ENCODE measurements at places on chromosomes 4 and X. TPM values are rescaled to one million over a fixed set of nuclear protein-coding genes. Genes with fewer than 3 reads are reported as not detected.

GRCh38 chrX:18422325-18422724 is 3.1 kb upstream of the CDKL5 start:
- no peaks in the 10 kb centered on the region for H3K4me1 ChIP-seq
- no peak overlapping the region for H3K27ac ChIP-seq
- H3K36me3 ChIP-seq = no peaks in the 10 kb centered on the region

GRCh38 chrX:35800474-35800873 is 2.3 kb downstream of the MAGEB16 start:
- no peaks in the 10 kb centered on the region for H3K27me3 ChIP-seq
- H3K4me1 ChIP-seq = no peaks in the 10 kb centered on the region
- H3K36me3 ChIP-seq = no peaks in the 10 kb centered on the region
- H3K27ac ChIP-seq = no peak overlapping the region

AADAT gene
- 5.6 TPM for total RNA-seq

TLR2 gene
- 52.4 TPM for total RNA-seq

DNA sequence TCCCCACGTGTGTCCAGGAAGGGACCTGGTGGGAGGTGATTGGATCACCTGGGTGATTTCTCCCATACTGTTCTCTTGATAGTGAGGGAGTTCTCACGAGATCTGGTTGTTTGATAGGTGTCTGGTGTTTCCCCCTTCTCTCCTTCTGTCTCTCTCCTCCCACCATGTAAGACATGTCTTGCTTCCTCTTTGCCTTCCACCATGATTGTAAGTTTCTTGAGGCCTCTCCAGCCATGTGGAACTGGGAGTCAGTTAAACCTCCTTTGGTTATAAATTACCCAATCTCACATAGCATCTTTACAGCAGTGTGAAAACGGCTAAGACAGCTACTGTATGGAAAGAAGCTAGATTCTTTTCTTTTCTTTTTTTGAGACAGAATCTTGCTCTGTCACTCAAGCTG is 21.6 kb upstream of the FGG start:
- H3K27ac ChIP-seq = no peak overlapping the region
- no peaks in the 10 kb centered on the region for H3K36me3 ChIP-seq
- H3K4me3 ChIP-seq = no peak overlapping the region
- DNase-seq = no peak
- H3K4me1 ChIP-seq = no peaks in the 10 kb centered on the region

SHROOM2 gene
- total RNA-seq = 4.5 TPM

MID1 gene
- total RNA-seq = 10.8 TPM

GRCh38 chr4:110527156-110527555 is 51.2 kb downstream of the ENPEP start:
- H3K4me1 ChIP-seq = no peaks in the 10 kb centered on the region
- DNase-seq = no peak
- no peaks in the 10 kb centered on the region for H3K36me3 ChIP-seq
- H3K4me3 ChIP-seq = no peak overlapping the region
- H3K27me3 ChIP-seq = no peaks in the 10 kb centered on the region

GRCh38 chr4:105417624-105418023 is 56.2 kb downstream of the PPA2 start:
- H3K27ac ChIP-seq = no peak overlapping the region
- H3K36me3 ChIP-seq = no peaks in the 10 kb centered on the region
- H3K4me3 ChIP-seq = no peak overlapping the region
- no peaks in the 10 kb centered on the region for H3K4me1 ChIP-seq

- DNase-seq = no peak
- no peaks in the 10 kb centered on the region for H3K27me3 ChIP-seq
- H3K4me1 ChIP-seq = no peaks in the 10 kb centered on the region
- no peak overlapping the region for H3K27ac ChIP-seq
- H3K36me3 ChIP-seq = no peaks in the 10 kb centered on the region
Measured at GRCh38 chr4:39730072-39730471, 32.1 kb downstream of the UBE2K start.

CLGN gene
- total RNA-seq = 1.6 TPM

GRCh38 chr4:74032064-74032463 is 6.4 kb downstream of the CXCL3 start:
- H3K36me3 ChIP-seq = no peaks in the 10 kb centered on the region
- H3K27me3 ChIP-seq = no peaks in the 10 kb centered on the region
- H3K27ac ChIP-seq = no peak overlapping the region
- H3K4me1 ChIP-seq = no peaks in the 10 kb centered on the region
- DNase-seq = no peak
- no peak overlapping the region for H3K4me3 ChIP-seq

DNA sequence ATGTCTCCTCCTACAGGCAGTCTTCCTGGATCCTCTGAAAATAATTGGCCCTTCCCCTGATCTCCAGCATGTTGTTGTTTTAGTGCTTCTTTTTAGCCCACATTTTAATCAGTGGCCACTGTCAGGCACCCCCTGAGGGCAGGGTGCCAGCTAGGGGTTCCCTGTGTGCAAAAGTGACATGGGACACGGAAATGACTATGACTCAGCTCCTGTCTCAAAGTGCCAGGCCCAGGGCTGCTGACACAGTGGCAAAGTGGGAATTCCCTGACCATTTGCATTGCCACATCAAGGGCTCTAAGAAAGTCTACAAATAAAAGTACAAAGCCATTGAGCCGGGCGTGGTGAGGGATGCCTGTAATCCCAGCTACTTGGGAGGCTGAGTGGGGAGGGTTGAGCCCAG is 24.8 kb downstream of the HMX1 start:
- no peak overlapping the region for H3K4me3 ChIP-seq
- H3K27ac ChIP-seq = no peak overlapping the region
- no peaks in the 10 kb centered on the region for H3K27me3 ChIP-seq

- no peak for DNase-seq
- peaks cover 3% of the 10 kb centered on the region for H3K36me3 ChIP-seq
- no peak overlapping the region for H3K27ac ChIP-seq
Measured at GRCh38 chr4:179855469-179855868, 2387.7 kb upstream of the TENM3 start.

GRCh38 chr4:109046471-109047201 is 255.8 kb downstream of the COL25A1 start:
- H3K27me3 ChIP-seq = no peaks in the 10 kb centered on the region
- peak overlapping the region; percentile 32 for H3K4me3 ChIP-seq
- no peaks in the 10 kb centered on the region for H3K4me1 ChIP-seq
- H3K27ac ChIP-seq = no peak overlapping the region
- DNase-seq = no peak

DNA sequence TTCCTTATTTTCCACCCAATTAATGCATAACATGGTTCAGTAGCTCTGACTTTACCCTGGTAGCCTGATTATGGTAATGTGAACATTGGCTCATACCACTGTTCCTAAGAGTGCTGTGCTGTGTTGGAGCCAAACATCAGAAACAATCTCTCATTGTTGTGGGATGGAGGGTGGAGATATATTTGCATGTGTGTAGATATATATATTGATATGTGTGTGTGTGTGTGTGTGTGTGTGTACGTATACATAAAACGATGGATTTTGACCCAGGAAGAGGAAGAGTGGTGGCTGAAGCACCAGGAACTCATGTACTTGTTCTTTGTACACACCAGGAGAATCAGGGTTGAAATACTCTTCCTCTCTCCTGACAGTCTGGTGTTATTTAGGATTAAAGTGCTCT is 247.7 kb downstream of the IL15 start:
- no peak overlapping the region for H3K27ac ChIP-seq
- H3K4me1 ChIP-seq = no peaks in the 10 kb centered on the region
- no peaks in the 10 kb centered on the region for H3K36me3 ChIP-seq
- no peak for DNase-seq
- no peak overlapping the region for H3K4me3 ChIP-seq

GRCh38 chrX:33923262-33923661 is 208.9 kb downstream of the FAM47A start:
- peak; percentile 60 for DNase-seq
- H3K4me3 ChIP-seq = no peak overlapping the region
- no peak overlapping the region for H3K27ac ChIP-seq

DRP2 gene
- total RNA-seq = under 0.01 TPM

GRCh38 chr4:56654238-56654632 is 26.9 kb downstream of the HOPX start:
- H3K27ac ChIP-seq = no peak overlapping the region
- DNase-seq = no peak
- H3K4me3 ChIP-seq = peak overlapping the region; percentile 72
- H3K36me3 ChIP-seq = no peaks in the 10 kb centered on the region
- no peaks in the 10 kb centered on the region for H3K27me3 ChIP-seq
- H3K4me1 ChIP-seq = peaks cover 5% of the 10 kb centered on the region

- no peaks in the 10 kb centered on the region for H3K4me1 ChIP-seq
- no peak overlapping the region for H3K4me3 ChIP-seq
- DNase-seq = no peak
- no peaks in the 10 kb centered on the region for H3K36me3 ChIP-seq
- H3K27me3 ChIP-seq = peaks cover 41% of the 10 kb centered on the region
Measured at GRCh38 chrX:13495232-13495631, 74.2 kb upstream of the EGFL6 start.

DNA sequence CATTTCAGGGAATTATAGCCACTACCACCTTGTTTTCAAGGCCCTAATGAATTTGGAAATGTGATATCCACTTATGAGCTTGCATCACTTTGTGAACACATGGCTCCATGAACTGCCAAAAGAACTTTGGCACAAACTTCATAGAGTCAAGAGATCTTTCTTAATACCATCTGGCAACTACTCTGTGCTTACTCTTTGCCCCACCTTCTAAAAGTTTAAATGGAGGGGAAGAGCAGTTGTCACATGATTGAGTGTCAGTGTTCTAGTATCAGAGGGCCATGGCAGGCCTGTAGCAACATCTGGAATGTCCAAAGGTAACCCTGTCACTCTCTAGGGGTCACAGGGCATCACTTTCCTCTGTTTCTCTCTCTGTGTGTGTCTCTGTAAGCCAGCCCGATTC is 2.6 kb upstream of the ADH1B start:
- DNase-seq = no peak
- no peaks in the 10 kb centered on the region for H3K36me3 ChIP-seq
- H3K4me3 ChIP-seq = no peak overlapping the region
- H3K27me3 ChIP-seq = no peaks in the 10 kb centered on the region

DNA sequence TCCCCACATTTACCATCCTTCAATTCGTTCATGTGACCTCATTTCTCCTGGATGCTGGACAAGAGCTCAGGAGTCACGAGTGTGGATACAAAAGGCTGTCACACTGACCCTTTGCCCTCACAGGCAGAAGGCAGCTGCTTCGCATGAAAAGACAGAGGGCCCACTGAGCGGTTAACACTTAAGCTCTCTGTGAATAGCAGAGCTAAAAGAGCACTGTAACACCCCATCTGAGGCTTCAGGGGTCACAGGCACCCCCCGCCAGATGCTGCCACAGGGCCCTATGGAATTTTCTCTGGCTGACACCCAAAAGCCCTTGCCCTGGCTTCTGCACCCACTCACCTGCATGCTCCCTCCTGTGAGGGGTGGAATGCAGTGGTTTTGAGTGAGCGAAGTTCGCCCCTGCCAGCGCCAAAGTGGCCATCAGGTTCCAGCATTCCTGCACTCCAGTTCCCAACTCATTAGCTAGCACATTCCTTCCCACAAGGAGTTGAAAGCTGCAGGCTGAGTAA is 360.9 kb downstream of the PPP3CA start:
- no peaks in the 10 kb centered on the region for H3K4me1 ChIP-seq
- no peaks in the 10 kb centered on the region for H3K27me3 ChIP-seq
- no peak for DNase-seq

GRCh38 chr4:150297861-150298474 is 219.7 kb downstream of the DCLK2 start:
- H3K4me1 ChIP-seq = no peaks in the 10 kb centered on the region
- DNase-seq = no peak
- H3K27ac ChIP-seq = no peak overlapping the region
- H3K27me3 ChIP-seq = no peaks in the 10 kb centered on the region
- no peak overlapping the region for H3K4me3 ChIP-seq
- no peaks in the 10 kb centered on the region for H3K36me3 ChIP-seq

DNA sequence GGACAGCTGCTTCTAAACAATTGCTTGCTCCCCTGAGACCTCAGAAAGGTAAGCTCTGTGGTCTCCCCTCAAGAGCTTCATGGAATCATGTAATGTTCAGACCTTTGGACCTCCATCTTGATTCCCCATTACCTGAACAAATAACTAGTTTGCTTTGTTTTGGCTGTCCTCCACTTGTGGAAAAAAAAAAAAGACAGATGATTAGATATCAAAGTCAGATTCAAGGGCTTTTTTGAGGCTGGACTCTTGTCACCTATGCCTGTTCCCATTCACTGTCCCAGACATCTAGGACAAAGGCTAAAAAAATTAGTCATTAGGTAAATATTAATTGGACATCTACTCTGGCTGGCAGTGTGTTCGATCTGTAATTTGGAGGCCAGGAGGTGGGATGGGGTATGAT is 13.3 kb downstream of the TMEM255A start:
- H3K4me3 ChIP-seq = no peak overlapping the region
- no peak overlapping the region for H3K27ac ChIP-seq
- DNase-seq = no peak
- H3K27me3 ChIP-seq = no peaks in the 10 kb centered on the region

MAGEA8 gene
- total RNA-seq = not detected

DNA sequence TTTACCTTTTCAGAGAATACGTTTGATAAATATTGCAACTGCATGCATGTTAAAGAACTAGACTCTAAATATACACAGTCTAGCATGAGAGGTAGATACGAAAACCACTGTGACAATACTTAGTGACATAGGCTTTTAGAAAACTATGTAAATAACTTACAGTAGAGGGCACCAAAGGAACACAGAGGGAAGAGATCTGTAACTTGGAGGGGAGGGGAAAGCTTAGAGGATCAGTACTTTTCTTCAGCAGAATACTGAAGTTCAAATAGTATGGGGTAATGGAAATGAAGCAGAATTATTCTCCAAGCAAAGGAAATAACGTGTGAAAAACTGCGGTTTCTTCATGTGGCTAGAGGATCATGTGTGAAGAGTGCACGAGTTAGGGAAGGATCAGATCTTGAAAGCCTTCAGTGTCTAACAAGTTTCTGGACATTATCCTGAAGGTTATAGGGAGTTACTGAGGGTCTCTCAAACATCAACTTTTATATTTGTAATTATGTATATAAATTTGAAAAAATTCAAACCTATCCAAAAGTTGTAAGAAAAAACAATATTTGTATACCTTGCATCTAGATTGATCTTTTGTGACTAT is 264.3 kb downstream of the NPFFR2 start:
- H3K4me1 ChIP-seq = no peaks in the 10 kb centered on the region
- no peaks in the 10 kb centered on the region for H3K27me3 ChIP-seq
- DNase-seq = no peak
- no peak overlapping the region for H3K4me3 ChIP-seq

- no peaks in the 10 kb centered on the region for H3K36me3 ChIP-seq
- peaks cover 18% of the 10 kb centered on the region for H3K27me3 ChIP-seq
Measured at GRCh38 chr4:54228961-54229501, at the start of gene PDGFRA. TSS of gene PDGFRA (plus strand) at chr4:54229293. CDS start at chr4:54258769, 29,476 bp downstream.

DNA sequence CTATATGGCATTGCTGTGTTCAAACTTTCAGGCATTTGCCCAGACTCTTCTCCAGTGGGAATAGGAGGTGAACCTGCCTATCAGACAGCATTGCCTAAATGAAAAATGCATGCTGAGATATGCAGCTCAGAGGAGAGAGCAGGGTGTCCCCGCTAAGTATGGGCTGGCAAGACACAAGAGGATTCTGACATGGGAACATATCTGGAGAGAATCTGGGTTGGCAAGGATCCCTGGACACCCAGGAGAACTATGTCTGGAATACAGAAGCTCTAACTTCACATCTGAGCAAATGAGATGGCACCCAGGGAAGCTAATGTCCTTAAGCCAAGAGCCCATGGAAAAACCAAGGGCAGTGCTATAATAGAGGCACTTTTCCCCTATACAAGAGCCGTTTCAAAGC is 18.4 kb downstream of the PPARGC1A start:
- no peaks in the 10 kb centered on the region for H3K27me3 ChIP-seq
- H3K36me3 ChIP-seq = no peaks in the 10 kb centered on the region
- no peak overlapping the region for H3K27ac ChIP-seq
- no peaks in the 10 kb centered on the region for H3K4me1 ChIP-seq
- DNase-seq = no peak

All from breast epithelium (tissue), 4 donors.